ENCODE measurements at places on chromosomes 16 and 17.
A peak's percentile ranks its signal among the peaks of the same experiment; 100 is the strongest.

- DNase-seq, result peak; percentile 30
Measured at GRCh38 chr17:43917016-43917347, 9.6 kb upstream of the MPP2 start.

DNA sequence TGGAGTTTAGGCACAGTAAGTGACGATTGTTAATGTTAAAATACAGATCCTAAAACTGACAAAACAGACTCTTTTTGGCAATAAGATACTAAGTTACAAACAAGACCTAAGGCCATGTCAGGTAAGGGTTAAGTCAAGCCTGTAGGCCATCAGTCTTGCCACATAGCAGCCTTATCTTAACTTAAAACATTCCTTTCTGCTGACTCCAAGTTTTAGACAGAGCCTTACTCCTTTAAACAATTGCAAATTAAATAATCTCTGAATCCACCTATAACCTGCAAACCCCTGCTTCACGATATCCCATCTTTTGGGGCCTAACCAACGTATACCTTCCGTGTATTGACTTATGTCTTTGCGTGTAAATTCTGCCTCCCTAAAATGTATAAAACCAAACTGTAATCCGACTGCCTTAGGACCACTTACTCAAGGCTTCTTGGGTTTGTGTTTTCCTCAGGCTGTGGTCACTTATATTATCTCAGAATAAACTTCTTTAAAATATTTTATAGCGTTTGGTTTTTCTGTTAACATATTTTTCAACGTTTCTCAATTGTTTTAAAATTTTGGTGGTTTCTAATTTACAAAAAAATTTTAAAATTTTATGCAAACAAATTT lies 64.4 kb downstream of the EFCAB5 start:
- no peak for DNase-seq

DNA sequence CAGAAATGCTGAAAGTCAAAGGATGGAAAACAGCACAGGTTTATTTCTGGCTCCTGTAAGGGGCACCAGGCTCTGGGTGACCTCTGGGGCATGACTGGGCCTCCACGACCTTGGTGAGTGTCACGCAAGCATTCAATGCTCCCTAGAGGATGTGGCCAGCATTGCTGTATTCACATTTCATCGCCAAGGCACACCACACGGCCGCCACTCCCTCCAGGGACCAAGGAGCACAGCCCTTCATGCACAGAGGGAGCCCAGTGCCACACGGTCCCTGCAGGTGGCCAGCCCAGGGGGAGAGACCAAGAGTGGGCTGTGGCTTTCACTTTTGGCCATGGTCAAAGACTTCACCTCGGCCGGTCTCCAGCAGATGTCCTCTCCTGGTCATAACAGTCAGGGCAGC lies 137.4 kb upstream of the TNRC6C start:
- DNase-seq, result peak; percentile 76

DNA sequence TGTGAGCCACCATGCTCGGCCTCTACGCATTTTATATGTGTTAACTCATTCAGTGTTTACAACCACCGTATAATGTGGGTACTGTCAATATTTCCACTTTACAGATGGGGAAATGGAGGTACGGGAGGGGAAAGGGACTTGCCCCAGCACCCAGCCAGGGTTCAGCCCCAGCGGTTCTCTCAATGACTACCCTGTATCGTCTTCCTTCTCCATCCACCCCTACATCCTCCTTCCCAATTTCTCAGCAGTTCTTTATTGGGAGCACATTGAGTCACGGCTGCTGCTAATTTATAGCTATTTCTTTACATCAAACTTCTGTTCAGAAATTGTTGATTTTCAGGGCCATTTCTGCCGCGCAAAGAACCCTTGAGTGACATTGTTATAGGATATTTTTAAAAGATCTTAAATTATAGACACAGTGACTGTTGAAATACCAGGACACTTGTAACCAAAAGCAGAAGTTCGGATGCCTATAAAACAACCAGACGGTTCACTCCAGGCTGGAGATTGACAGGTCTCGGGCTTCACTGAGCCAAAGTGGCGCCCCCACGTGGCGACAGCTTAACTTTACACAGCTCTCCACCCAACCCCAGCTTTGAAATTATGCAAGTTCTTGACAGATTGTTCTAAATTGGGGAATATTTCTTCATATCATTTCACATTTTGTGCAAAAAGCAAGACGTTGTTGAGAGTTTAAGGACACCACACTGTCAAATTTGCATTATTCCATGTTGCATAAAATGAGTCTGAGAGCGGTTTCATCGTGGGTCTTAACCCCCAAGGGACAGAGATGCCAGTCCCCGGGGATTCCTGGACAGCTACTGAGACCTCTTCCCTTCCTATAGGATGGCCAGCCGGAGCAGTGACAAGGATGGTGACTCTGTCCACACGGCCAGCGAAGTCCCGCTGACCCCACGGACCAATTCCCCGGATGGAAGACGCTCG lies 11.8 kb downstream of the SYT17 start:
- DNase-seq, result peak; percentile 86

GRCh38 chr16:53484542-53484941 lies 18.5 kb downstream of the AKTIP start:
- DNase-seq, result no peak

DNA sequence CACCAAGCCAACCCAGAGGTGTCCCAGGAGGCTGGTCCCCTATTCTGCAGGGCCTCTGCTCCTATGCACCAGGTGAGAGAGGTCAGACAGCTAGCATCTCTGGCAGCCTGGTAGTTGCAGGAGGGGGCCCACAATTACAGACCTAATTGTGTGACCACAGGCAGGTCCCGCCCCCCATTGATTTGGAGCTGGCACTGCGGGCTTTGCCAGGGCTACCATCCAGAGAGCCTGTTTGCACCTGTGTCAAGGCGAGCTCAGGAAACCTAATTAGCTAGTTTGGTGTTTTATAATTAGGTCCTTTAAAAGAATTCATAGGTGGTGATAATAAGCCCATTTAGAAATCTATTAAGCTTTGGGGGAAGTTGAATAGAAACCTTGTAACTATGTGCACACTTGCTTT lies 90.2 kb downstream of the MRM1 start:
- no peak for DNase-seq

DNA sequence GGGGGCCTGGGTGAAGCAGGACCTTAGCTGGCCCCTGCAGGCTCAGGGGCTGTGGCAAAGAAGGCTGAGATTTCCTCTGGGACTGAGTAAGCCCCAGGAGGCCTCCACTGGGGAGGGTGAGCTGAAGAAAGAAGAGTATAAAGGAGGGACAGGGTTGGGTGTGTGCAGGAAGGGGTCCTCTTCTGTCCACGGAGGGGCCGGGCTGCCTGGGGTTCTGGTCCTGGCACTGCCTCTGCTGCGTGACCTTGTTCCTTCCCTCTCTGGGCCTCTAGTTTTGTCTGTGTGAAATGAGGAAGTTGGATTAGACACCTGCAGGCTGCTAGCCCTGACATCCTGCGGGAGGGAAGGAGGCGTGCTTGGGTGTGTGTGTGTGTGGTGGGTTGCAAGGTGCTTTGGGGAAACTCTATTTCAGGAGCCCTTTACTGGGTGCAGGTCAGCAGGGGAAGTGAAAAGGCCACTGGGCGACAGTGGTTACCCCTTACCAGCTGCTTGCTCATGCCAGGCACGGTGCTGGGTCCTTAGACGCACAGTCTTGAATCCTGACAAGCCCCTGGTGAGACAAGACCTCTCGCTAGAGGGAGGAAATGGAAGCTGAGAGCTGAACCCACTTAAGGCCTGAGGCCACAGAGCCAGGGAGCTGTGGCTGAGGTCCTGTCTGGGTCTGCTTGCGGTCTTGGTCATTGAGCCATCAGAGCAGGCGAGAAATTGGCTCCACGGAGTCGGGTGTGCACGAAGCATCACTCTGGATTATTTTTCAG lies 60.7 kb downstream of the OR1D5 start:
- no peak for DNase-seq

- peak; percentile 2 for DNase-seq
Measured at GRCh38 chr16:59748531-59748930, 1014.4 kb upstream of the GOT2 start.

DNA sequence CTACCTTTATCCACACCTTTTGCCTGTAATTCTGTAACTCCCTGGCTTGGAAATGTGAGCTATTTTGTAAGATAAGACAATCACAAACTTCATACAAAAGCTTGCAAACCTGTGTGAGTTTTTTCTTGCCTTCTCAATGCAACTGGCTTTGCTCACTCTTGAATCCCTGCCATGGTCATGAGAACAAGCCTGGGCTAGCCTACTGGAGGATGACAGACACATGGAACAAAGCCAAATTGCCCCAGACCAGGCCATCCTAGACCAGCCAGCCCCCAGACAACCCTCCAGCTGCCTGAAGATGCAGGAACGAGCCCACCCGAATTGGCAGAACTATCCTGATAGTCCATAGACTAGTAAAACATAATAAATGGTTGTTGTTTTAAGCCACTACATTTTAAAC lies 466.6 kb upstream of the ERCC4 start:
- DNase-seq, result no peak

DNA sequence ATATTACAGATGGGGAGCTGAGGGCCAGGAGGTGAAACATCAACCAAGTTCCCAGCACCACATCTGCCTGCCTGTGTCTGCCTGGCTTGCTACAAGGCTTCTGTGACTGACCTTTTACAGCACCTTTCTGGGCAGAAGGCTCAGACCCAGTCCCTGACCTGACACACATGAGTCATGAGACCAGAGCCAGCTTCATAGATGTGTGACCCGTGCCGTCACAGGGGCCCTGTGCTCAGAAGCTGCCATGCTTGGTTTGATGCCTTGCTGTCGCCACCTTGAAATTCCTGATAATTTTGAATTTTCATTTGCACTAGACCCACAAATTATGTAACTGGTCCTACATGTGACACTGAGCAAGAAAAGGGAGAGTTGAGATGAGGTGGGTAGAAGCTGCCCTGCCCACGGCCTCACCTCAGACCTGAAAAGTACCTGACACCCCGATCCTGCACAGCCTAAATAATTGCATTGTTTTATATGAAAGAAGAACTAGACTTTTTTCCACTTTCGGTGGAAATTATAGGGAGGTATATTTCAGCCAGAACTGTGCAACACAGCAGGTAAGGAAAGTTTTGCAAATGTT lies 13.3 kb upstream of the PECAM1 start:
- no peak for DNase-seq

DNA sequence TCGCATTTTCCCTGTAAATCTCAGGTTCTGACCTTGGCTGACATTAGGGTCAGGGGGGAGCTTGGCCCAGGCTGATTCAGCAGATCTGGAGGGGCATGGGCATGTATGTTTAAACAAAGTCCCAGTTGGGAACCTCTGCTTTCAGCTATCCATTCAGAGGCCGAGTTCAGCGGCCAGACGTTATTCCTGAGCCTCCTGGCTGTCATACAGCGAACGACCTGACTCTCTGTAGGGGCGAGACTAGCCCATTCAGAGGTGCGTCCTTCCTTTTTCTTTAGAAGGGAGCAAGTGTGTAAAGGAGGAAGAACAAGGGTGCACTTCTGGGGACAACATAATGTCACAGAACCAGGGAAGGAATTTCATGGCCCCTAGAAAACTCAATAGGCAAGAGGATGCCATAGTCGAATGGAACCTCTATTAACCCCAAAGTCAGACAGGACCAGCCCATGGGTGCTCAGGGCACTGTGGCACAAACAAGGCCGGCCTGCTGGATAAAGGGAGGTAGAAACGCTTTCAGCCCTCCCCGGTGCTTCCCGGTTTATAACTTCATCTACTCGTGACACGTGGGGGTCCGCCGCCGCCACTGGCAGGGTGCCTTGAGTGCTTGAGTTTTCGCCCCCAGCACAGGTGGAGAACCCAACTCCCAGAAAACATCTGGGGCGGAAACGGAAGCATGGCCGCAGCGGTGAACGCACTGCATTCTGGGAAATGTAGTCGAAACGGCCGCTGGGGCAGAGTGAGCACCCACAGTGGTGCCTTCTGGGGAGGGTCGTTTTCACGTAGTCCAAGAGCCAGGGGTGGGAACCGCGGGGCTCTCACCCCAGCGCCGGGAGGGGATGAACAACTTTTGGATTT lies 33.2 kb upstream of the PLCG2 start:
- peak; percentile 82 for DNase-seq

DNA sequence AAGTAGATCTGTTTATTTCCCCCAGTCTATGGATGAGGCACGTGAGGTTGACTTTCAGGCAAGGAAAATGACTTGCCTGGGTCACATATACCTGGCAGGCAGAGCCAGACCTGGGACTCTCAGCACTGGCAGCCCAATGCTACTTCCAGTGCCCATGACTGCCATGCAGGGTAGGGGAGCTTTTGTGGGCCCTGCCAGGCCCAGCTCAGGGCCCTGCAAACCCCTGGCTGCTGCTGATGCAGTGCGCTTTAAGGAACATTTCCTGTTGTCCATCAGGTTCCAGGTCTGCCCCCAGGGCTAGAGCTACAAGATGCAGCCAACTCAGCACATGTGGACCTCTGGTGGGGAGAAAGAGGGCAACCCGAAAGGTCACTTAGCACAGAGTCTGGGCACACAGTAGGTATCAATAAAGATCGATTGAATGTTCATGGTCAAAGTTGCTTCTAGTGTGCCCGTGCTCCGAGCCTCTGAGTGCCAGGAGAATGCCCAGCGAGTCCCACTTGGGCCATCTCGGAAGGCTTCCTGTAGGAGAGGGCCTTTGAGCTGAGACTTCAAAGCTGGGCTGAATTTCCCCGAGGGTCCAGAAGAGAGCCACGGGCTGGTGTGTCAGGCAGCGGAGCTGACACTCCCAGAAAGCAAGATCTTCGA lies 513 bp upstream of the TBX21 start:
- DNase-seq, result peak; percentile 54

Measured in H7 (cell line).